ENCODE measurements at places on chromosomes 4 and X.
A peak's percentile ranks its signal among the peaks of the same experiment; 100 is the strongest.

- DNase-seq: no peak
Observed at GRCh38 chrX:136665258-136665900, 17.4 kb downstream of the CD40LG start.

GRCh38 chr4:70734168-70734954, 12.6 kb downstream of the RUFY3 start:
- no peak for DNase-seq

DNA sequence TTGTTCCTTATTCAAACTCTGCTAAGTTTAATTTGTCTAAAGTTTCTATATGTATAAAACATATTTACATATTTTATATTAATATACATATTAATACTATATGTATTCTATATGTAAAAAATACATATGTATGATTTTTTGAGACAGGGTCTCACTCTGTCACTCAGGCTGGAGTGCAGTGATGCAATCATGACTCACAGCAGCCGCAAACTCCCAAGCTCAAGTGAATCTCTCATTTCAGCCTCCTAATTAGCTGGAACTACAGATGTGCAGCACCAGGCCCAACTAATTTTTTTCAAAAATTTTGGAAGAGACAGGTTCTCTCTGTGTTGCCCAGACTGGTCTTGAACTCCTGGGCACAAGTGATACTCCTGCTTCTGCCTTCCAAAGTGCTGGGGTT, 684.9 kb downstream of the TRAM1L1 start:
- DNase-seq: no peak

- DNase-seq: no peak
Observed at GRCh38 chr4:35818520-35818919, 425.8 kb downstream of the ARAP2 start.

DNA sequence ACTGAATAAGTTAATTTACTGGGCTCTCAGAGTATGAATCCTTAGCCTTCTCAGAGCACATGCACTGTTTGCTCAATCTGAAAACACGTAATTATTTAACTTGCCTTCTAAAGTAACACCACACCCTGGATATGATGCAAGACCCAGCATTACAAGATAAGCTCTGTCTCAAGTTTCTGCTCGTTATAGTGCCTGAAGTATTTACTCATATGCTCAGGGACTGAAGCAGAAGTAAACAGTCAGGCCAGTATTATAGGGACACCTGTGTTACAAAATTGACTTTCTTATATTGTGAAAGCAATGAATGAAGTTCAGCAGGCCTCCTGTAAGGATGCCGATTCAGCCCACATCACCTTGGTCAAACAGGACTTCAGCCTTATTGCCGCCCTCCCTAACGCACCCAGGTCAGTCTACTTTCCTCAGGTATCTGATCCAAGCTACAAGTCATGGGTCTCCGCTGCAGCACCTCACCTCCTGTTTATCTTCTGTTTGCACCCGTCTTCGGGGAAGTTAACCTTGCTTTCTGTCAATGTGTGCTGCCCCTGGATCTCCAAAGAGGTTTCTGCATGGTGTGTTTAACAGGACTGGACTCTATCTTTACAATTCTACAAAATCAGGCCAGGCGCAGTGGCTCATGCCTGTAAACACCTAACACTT, 42.8 kb upstream of the KLF3 start:
- DNase-seq: peak; percentile 35

GRCh38 chr4:136495076-136495475, 1037.2 kb downstream of the PCDH18 start:
- DNase-seq: no peak

GRCh38 chr4:106978046-106978774, 57.9 kb downstream of the DKK2 start:
- DNase-seq: no peak

DNA sequence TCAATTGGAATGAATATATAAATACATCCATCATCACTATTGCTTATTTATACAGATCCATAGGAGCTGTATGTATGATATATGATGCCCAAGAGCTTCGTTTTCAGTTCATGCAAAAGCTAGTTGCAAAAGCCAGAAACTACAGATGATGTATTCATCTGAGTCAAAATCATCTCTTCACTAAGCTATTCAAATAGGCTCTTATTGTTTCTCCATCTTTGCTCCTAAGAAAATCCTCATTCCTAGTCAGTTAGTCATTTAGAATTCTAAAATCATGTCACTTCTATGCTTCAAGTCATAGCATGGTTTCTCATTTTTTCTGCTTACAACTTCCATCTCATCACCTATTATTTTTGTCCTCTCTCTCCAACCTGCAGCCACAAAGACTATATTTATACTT, 300.1 kb upstream of the TRAM1L1 start:
- no peak for DNase-seq

- no peak for DNase-seq
Observed at GRCh38 chrX:96771486-96771885, 86.8 kb downstream of the DIAPH2 start.

GRCh38 chrX:115173181-115173580, 16.0 kb upstream of the RBMXL3 start:
- DNase-seq: no peak

DNA sequence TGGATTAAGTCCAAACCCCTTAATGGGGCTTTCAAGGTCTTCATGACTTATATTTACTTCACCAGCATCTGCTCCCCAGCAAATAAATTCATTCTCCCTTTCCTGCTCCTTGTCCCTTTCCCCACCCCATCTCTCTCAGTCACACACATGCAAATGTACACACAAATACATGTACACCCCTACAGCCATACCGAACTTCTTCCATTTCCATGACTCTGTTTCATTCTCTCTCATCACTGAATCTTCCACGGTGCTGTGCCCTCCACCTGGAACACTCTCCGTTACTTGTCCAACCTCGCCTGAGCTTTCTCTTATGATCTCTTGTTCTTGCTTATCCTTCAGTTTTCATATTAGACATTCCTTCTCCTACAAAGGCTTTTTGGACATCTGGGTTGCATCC, 22.0 kb upstream of the RPA4 start:
- no peak for DNase-seq

DNA sequence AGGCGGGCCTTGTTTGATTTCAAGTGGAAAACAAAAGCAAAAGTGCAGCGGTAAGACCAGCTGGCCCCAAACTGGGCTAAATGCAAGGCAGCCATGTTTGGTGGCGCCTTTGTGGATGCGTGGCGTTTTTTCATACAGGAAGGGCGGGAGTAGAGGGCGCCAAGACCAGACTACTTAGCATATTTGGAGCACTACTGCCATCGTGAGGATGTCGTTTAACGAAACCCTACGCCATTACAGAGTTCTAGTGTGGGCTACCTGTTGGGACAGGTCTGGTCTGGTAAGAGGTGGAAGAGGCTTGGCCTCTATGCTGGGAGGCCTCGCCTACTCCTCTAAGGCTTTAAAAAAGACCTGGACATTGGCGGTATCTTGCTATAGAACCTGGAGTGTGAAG, 230.7 kb upstream of the STK26 start:
- DNase-seq: no peak

- no peak for DNase-seq
Observed at GRCh38 chrX:39333451-39333850, 532.2 kb downstream of the MID1IP1 start.

DNA sequence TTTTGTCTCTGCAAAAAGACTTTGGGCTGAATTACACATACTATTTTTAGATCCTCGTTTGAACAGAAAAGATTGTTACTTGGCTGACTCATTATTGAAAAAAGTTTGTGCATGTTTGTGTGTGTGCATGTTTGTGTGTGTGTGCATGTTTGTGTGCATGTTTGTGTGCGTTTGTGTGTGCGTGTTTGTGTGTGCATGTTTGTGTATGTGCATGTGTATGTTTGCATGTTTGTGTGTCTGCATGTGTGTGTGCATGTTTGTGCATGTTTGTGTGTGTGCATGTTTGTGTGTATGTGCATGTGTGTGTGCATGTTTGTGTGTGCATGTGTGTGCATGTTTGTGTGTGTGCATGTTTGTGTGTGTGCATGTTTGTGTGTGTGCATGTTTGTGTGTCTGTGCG, 201.1 kb upstream of the FAT1 start:
- DNase-seq: no peak

- DNase-seq: no peak
Observed at GRCh38 chr4:8351931-8352367, 82.4 kb downstream of the HTRA3 start.

DNA sequence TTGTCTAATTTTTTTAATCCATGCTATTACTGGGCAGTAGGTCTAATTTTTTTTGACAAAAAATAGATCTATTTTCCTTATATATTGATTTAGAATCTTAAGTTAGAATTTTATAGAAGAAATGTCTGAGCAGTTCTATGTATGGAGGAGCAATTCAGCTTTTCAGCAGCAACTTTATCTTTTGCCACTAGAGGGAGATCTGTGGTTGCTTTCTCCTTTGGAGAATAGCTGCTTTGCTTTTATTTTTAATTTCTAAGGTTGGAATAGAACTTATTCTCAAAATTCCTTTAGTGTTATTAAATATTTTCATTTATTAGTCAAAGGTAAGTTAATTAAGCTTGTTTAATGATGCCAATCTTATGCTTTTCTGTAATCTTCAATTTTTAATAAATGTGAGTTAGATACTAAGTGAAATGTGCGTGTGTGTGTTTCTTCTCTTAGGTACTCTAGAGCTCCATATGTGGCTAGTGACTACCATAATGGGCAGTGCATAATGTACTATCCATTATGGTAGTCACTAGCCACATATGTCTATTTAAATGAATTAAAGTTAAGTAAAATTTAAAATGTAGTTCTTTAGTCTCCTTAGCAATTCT, 29.3 kb downstream of the FAM199X start:
- no peak for DNase-seq

DNA sequence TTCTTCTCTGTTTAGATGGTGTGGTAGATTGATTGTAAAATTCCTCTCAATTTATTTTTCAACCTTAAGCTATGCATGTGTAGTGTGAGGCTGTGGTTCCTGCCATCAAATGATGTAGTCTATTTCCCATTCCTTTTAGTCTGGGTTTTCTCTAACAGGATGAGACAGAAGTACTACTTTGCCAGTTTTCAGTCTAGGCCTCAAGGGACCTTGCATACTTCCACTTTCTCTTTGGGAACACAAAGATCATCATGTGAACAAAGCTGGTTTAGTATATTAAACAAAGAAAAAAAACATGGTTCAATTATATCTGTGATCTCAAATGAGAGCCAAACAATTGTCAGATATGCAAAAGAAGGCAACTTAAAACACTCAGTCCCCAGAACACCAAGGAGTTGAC, 1284.0 kb downstream of the RAPGEF2 start:
- DNase-seq: no peak

DNA sequence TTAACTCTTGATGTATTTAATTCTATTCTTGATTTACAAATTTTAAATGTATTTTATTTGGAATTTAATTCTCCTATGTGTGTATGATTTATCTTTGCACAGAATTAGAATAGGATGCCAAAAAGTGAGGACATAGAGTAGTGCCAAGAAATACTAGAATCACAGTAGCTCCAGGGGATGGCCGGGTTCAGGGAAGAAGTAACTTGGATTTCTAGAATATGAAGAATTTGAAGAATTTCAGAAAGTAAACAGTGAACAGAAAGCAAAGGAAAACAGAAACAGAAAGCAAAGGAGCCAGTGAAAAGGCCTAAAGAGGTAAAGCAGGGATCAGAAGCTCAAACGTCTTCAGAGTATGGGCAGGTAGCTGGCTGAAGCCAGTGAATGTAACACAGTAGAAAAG, 1187.6 kb downstream of the RPA4 start:
- no peak for DNase-seq

DNA sequence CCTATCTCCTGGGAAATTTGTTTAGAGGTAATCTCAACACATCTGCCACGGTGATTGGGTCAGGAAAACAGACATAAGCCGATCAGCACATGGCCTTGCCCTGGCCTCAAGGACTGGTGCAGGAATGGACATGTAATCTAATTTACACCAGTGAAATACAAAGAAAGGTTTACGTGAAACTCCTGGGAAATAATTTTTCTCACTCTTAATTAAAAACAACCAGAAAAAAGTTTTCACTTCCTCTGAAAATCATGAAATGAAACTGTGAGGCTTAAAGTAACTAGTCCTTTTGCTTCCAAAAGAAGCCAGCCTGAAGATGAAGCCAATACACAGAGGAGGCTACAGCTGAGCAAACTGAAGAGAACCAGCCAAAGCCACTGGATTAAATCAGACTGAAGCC, 154.1 kb upstream of the FAM241A start:
- no peak for DNase-seq

- no peak for DNase-seq
Observed at GRCh38 chr4:177667687-177668086, 225.4 kb upstream of the AGA start.

DNA sequence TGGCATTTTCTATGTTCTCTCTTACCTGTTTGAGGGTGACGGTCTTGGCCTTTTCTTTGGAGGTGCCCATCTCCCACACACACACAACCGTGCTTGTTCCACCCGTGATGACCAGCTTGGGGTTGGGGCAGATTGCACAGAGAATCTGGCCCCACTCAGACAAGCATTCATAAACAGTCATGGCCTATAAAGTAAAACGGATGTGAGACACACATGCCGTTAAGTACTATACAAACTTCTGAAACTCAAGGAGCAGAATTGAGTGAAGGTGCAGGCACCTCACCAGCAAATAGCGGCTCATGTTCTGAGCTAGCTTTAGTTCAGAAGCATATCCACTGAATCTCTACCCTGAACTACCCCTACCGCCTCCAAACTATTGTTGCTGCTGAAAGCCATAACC, 107.6 kb downstream of the CDS1 start:
- DNase-seq: no peak

GRCh38 chrX:39152106-39152649, 350.9 kb downstream of the MID1IP1 start:
- DNase-seq: no peak

- no peak for DNase-seq
Observed at GRCh38 chrX:26922278-26922677, 540.9 kb downstream of the PPP4R3C start.

GRCh38 chr4:101101072-101101471, 246.3 kb downstream of the PPP3CA start:
- no peak for DNase-seq

GRCh38 chrX:69221239-69222102, 56.2 kb upstream of the PJA1 start:
- DNase-seq: no peak

GRCh38 chrX:74272230-74272629, 31.8 kb upstream of the ZCCHC13 start:
- no peak for DNase-seq

DNA sequence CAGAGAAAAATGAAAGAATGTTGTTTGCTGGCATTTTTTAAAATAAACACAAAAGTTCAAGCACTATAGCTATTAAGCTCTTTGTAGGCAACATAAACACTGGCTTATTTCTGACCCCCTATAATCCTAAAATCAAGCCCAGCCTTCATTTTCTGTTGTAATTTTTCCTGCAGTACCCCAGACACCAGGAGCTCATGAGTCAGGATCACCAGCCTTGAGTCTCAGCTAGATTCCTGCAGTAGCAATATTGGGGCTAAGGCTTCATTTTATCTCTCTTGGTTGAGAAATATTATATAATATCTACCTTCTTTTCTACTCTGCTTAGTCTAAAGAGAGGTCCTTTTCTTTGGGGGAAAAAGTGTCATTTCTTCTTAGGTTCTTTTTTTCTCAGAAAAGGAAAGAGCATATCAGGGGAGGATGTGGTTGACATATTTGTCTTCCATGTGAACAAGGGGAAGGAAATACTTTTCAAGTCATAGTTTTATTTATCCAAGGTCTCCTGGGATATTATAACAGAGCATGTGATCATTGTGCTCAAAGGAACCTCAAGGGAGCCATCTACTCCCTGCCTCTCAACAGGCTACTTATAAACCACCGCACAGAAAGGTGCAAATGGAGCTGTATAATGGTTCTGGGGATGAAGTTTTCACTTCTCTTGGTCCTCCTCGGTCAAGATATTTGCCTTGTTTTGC, 678.3 kb upstream of the NR3C2 start:
- no peak for DNase-seq

- no peak for DNase-seq
Observed at GRCh38 chr4:158785718-158786117, 16.9 kb downstream of the FNIP2 start.

GRCh38 chr4:39881789-39882188, 95.9 kb downstream of the PDS5A start:
- DNase-seq: no peak

Measured in GM04503 (cell line).